ENCODE measurements at places on chromosomes 7 and 10. TPM values are rescaled to one million over a fixed set of nuclear protein-coding genes. Genes with fewer than 3 reads are reported as not detected.

The OPN1SW gene
- not detected for total RNA-seq

The CACNB2 gene
- not detected for total RNA-seq

The FAM20C gene
- total RNA-seq, result 37.8 TPM

The PRXL2A gene
- total RNA-seq, result 40.7 TPM

The DYDC2 gene
- total RNA-seq, result 0.06 TPM

The TEX47 gene
- not detected for total RNA-seq

The TRPV6 gene
- total RNA-seq, result not detected

The SYT15 gene
- 2.7 TPM for total RNA-seq

The MMD2 gene
- total RNA-seq, result not detected

The UMAD1 gene
- 11.7 TPM for total RNA-seq

The WNT2 gene
- total RNA-seq, result not detected

The ZNF316 gene
- 13.6 TPM for total RNA-seq

The LRRC18 gene
- total RNA-seq, result not detected

The ADD3 gene
- 7.4 TPM for total RNA-seq

The PIK3AP1 gene
- 0.36 TPM for total RNA-seq

The FLNC gene
- total RNA-seq, result 4.0 TPM

The ASIC3 gene
- 12.8 TPM for total RNA-seq

The CLCN1 gene
- total RNA-seq, result not detected

The PRKCQ gene
- total RNA-seq, result 5.1 TPM

The CALCR gene
- total RNA-seq, result not detected

The DIP2C gene
- total RNA-seq, result 5.7 TPM

The THNSL1 gene
- total RNA-seq, result 4.1 TPM

The SHTN1 gene
- 33.1 TPM for total RNA-seq

The SLC26A5 gene
- total RNA-seq, result not detected

The ANXA8 gene
- 33.2 TPM for total RNA-seq

The EN2 gene
- 0.54 TPM for total RNA-seq

The PILRA gene
- 5.2 TPM for total RNA-seq

The PLXDC2 gene
- total RNA-seq, result 0.04 TPM

The GIMAP5 gene
- not detected for total RNA-seq

The ZP3 gene
- 20.0 TPM for total RNA-seq

The LIPN gene
- total RNA-seq, result not detected

The SPDYE3 gene
- not detected for total RNA-seq

The INSIG1 gene
- total RNA-seq, result 22.8 TPM

The NRAP gene
- total RNA-seq, result not detected

The NCAPG2 gene
- 36.5 TPM for total RNA-seq

The HTR7 gene
- 0.10 TPM for total RNA-seq

The ADARB2 gene
- total RNA-seq, result not detected

The ATP5MK gene
- 532 TPM for total RNA-seq

The ABCB1 gene
- total RNA-seq, result not detected

The DGKI gene
- 0.31 TPM for total RNA-seq

The NEUROG3 gene
- total RNA-seq, result not detected

The AGBL3 gene
- 1.1 TPM for total RNA-seq

The CCDC186 gene
- 6.7 TPM for total RNA-seq

The PNLIPRP1 gene
- not detected for total RNA-seq

The CRPPA gene
- total RNA-seq, result 0.79 TPM

The LHFPL3 gene
- total RNA-seq, result not detected

The SEC61G gene
- total RNA-seq, result 348 TPM

The UPF2 gene
- total RNA-seq, result 17.9 TPM

The FAM241B gene
- total RNA-seq, result 20.1 TPM

The TMEM26 gene
- 0.06 TPM for total RNA-seq

The SPDYE2 gene
- not detected for total RNA-seq

The DDX50 gene
- 35.3 TPM for total RNA-seq

The ST8SIA6 gene
- total RNA-seq, result 0.07 TPM

The FAM185A gene
- total RNA-seq, result 7.4 TPM

The PDZD8 gene
- total RNA-seq, result 28.2 TPM

Data from A549 treated with CpdA at 1 μM for 4 hours (cell line).